ENCODE measurements at places on chromosomes 6 and 20.

DNA sequence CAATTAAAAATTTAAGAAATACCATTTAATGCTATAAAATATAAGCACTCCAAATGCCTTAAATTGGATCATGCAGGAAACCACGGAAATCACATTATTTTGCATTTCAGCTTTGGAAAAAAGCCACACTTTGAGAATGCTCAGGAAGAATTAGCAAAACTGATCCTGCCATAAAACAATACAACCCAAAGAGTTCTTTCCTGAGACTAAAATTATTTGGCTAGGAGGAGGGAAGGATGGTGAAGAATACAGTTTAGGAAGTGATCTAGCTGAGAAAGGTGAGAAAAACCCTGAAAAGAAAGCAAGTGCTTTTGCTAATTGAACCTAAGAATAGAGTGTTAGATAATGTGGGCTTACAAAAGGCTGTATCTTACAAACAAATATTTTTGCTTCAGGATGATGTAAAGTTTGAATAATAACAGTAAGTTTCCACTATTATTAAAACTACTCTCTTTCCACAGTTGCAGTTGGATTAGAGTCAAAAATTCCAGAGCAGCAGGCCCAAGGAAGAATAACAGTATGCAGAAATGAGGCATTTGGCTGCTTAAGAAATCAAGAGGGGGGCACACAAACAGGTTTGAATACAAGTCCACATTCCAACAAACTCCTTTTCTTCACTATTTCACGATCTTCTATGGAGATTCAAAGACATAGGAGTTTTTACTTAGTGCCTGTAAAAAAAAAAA lies 565.4 kb downstream of the RFPL4B start:
- DNase-seq: no peak

DNA sequence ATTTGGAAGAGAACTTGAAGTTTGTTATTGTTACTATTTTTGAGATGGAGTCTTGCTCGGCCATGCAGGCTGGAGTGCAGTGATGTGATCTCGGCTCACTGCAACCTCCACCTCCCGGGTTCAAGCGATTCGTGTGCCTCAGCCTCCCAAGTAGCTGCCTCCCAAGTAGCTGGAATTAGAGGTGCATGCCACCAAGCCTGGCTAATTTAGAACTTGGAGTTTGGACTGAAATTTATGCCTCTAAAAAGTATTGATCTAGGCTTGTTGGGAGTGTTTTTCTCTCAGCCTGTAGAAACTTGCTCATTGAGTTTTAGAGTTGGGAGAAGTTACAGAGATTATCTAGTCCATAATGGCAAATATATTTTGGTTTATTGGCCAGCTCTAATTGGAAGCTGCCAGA lies 4.1 kb downstream of the ITCH start:
- DNase-seq: no peak

DNA sequence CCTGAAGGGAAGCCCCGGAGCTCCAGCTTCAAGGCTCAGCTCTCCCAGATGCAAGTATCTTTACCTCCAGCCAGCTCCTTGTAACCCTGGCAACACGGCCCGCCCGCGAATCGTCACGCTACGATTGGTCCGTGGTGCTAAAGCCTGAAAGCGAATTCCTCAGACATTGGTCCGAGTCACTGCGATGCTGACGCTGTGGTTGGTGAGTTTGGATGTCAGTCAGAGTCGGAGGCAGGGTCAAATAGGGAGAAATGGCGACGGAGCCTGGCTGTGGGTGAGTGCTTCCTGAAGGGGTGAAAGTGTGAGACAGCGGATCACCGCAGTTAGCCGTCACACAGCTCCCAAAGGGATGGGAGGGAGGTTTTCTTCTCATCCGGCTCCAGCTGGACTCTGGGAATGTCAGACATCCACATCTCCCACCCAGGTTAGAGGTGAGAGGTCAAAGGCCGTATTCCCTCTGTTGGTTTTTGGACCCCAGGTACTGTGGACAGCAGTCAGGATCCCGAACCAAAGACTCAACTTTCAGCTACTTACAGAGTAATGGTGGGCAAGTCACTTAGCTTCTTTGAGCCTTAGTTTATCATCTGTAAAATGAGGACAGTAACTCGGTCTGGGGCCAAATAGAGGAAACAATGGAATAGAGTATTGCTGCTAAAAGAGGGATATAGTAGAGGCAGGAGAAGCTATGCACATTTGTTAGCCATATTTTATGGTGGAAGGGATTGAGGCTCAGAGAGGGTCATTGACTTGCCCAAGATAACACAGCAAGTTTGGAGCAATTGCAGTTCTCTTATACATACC lies at the start of gene ZSWIM1:
ZSWIM1 (plus strand) TSS at position 240 of the 801 bp plus-strand sequence. CDS start 1,366 bp downstream, outside the sequence.
- peak; percentile 98 for DNase-seq

GRCh38 chr6:87214831-87215230 lies 59.5 kb downstream of the ZNF292 start:
- no peak for DNase-seq

- DNase-seq: no peak
Observed at GRCh38 chr6:150713487-150713886, 113.8 kb downstream of the PLEKHG1 start.

GRCh38 chr6:154535851-154536250 lies 25.4 kb upstream of the CNKSR3 start:
- DNase-seq: no peak

DNA sequence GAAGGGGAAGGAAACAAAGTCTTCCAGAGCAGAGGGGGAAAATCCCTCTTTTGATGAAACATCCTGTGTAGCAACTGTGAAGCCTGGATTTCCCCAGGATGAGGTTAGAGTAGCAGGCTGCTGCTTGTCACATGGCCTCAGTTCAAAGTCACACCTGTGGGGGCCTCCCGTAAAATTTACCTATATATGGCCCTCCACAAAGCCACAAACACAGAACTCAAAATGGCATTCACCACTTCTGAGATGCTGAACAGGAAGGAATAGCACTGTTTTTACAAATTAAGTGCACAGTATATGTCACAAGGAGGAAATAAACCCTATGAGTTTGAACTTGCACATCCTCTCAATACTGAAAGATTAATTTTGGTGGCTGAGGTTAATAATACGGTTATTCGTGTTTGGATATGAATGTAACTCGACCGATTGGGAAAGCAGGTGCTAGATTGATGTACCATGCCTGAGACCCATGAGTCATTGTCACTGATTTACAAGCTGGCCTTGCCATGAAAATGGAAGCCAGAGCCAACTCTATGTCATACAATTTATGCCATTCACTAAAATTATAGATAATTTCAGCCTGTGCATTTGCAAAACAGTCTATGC lies 70.6 kb downstream of the SGK1 start:
- peak; percentile 71 for DNase-seq

GRCh38 chr20:39381595-39381994 lies 419.5 kb downstream of the DHX35 start:
- DNase-seq: no peak

DNA sequence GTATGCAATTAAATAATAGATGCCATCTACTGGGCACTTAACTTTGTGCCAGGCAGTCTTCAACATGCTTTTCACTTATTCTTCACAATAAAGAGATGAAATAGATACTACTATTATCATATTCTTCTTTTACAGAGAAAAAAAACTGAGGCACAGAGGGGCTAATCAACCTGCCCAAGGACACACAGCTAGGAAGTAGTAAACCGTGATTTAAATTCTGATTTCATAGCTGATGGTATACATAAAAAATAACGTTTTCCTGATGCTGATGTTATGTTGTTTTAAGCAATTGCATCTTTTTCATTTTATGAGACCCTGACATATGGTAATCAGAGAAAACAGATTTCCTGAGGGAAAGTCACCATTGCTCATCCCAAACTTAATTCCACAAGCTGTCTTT lies 45.1 kb upstream of the ATXN1 start:
- DNase-seq: no peak

DNA sequence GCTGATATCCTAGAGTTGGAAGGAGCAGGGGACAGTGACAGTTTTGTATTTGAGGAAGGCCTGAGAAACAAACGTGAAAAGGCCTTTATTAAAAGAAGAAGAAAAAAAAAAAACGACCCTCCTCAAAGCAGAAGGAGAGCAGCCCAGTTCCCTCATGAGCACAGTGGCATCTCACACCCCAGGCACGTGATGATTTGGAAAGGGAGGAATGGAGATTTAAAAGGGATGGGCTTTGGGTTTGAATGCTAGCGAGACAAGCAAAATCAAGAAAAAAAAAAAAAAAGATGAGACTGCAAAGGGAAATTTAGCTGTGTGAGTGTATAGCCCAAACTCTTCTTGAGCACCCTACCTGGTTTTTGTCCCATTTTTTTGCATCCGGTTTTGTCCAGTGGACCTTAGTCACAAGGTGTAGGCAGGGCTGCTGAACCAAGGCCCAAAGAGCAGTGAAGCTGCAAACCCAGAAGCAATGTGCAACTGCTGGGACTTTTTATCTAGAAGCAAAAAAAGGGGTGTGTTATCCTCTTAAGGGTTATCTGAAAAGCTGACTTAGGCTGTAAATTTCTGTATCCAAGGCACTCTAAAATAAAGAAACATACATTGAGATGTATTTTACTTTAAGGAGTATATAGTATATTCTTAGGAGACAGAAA lies 54.5 kb upstream of the RREB1 start:
- no peak for DNase-seq

DNA sequence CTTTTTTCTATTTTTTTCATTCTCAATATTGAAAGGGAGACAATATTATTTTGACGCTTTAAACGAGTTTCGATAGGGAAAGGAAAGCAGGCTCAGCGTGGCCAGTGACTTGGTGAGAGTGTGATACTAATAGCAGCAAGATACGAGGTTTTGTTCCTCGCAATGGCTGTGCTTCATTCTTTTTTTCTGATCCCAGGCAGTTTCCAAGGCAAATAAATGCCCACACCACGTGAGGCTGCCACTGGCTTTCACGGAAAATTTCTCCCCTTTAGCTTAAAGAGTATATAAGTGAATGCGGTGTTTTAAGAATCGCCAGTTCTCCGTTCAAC lies 196.4 kb upstream of the ZNF184 start:
- no peak for DNase-seq

DNA sequence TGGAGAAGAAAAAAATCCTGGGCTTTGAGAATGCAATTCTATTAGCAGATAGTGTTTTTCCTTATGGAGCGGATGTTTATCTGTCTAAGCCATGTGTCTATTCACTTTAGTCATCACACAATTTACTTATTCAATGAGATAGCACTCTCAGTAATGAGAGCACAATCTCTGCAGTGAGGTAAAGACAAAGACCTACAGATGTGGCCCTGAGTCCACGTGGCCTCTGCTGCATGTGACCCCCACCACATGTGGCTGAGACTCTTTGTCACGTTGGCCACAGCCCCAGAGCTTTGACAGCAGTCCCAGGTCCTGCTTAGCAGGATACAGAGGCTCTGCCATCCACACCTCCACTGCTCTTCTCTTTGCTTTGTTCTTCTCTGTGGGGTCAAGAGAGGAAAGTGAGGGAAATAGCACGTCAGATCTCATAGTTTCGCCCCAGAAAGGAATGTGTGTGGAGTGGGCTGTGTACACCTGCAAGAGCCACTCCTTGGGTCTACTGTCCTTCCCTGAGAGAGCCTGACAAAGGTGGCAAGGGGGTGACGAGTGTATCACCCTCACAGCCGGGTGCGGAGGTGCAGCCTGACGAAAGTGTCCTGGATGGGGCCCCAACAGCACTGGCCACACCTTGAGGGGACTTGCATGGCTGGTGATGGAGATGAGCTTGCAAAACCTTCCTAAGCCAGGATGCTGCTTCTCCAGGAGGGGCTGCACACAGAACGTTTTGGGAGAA lies 40.7 kb downstream of the ZNF831 start:
- no peak for DNase-seq

GRCh38 chr20:54085910-54086309 lies 15.5 kb upstream of the BCAS1 start:
- no peak for DNase-seq

DNA sequence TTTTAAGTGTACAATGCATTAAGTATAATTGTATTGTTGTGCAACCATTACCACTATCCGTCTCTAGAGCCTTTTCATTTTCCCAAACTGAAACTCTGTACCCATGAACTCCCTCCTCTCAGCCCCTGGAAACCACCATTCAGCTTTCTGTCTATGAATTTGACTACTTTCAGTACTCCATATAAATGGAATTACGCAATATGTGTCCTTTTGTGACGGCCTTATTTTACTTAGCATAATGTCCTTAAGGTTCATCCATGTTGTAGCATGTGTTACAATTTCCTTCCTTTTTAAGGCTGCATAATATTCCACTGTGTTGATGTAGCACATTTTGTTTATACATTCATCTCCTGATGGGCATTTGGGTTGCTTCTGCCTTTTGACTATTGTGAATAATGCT lies 143.6 kb upstream of the KCNG1 start:
- DNase-seq: no peak

DNA sequence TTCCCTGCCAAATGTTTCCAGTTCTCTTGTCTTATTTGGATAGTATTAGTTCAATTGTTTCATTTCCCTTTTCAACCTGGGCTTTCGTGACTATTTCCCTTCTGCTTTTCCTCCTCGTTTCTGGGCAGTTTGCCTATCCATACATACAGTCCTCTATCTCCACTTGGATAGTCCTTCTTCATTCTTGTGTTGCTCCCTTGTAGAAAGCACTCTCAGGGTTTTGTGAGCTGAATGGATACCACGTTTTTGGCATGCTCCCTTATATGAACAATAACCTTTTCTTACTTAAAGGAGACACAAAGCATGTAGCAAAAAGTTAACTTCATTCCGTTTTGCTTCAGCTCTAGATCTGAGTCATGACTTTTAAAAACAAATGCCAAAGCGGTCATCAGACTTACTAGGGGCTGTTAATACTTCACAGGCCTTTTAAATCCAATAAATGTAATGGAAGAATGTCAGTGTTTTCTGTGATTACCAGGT lies 16.6 kb downstream of the CRYBG1 start:
- DNase-seq: no peak

- DNase-seq: no peak
Observed at GRCh38 chr20:24978513-24978912, 14.0 kb downstream of the APMAP start.

GRCh38 chr20:2380601-2381000 lies at the start of gene TGM6:
Gene TGM6 (plus strand): TSS chr20:2380901. CDS start chr20:2380969, 68 bp downstream.
- DNase-seq: no peak

DNA sequence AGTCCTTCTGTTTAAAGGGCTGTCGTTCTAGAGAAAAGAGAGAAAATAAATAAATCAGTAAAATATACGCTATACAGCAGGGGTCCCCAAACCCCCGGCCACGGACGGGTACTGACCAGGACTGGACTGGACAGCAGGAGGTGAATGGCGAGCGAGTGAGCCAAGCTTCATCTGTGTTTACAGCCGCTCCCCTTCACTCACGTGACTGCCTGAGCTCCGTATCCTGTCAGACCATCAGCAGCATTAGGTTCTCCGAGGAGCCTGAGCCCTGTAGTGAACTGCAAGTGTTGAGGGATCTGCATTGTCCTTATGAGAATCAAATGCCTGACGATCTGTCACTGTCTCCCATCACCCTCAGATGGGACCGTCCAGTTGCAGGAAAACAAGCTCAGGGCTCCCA lies 76.5 kb downstream of the ZNF217 start:
- no peak for DNase-seq

DNA sequence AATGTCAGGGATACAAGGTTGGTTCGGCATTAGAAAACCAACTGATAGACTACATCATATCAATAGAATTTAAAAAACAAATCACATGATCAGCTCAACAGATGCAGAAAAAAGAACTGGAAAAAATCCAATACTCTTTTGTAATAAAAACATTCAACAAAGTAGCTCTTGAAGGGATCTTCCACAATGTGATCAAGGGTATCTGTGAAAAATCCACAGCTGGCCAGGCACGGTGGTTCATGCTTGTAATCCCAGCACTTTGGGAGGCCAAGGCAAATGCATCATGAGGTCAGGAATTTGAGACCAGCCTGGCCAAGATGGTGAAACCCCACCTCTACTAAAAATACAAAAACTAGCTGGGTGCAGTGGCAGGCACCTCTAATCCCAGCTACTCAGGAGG lies 63.1 kb downstream of the ASCC3 start:
- no peak for DNase-seq

- no peak for DNase-seq
Observed at GRCh38 chr20:15199698-15200097, 862.3 kb upstream of the FLRT3 start.
